ENCODE measurements at places on chromosomes 5 and 9.

- DNase-seq = no peak
Observed at GRCh38 chr5:9699681-9700080, 69.5 kb upstream of the TAS2R1 start.

DNA sequence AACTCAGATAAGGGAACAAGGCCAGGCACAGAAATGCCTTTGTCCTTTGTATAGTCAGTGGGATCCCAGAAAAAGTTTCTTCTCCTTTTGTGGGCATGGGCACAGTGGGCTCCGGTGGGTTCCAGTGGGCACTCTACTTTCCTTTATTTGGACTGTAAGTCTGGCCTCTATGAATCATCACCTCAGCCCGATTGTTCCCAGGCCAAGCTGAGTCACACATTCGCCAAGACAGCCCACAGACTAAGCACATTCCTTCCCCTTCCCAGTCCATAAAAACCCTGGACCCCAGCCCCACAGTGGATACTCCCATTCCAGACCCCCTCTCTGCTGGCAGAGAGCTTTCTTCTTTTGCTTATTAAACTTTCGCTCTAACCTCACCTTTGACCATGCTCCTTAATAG is 165.0 kb downstream of the FBXL17 start:
- no peak for DNase-seq

DNA sequence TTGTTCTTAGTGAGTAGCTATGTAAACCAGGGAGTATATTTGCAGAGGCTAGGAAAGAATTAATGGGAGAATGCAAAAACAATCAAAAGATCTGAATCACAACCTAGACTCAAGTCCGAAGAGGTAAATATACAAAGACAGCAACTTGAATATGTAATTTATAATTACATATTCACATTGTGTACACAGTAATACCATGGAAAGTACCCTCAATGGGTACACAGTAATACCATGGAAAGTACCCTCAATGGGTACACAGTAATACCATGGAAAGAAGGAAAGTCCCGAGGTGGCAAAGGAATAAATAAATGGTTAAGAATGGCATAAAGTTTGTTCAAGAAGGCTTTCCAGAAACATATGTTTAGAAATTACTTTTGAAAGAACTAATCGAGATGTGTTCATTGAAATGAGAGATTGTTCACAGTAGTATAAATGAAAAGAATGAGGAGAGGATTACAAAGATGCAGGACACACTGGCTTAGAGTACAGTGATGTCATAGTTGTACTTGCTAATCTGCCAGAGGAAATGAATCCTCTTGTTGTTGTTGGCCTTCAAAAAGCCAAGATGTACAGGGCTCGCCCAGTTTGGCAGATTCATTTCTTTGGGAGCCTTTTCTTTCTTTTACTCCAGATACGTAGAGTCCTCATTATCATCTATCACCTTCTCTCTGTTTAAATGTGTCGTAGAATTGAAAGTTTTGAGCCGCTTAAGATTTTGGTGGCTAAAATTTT is 116.0 kb downstream of the UNC13B start:
- DNase-seq = no peak

- DNase-seq = no peak
Observed at GRCh38 chr5:138955013-138955660, 80.0 kb upstream of the LRRTM2 start.

DNA sequence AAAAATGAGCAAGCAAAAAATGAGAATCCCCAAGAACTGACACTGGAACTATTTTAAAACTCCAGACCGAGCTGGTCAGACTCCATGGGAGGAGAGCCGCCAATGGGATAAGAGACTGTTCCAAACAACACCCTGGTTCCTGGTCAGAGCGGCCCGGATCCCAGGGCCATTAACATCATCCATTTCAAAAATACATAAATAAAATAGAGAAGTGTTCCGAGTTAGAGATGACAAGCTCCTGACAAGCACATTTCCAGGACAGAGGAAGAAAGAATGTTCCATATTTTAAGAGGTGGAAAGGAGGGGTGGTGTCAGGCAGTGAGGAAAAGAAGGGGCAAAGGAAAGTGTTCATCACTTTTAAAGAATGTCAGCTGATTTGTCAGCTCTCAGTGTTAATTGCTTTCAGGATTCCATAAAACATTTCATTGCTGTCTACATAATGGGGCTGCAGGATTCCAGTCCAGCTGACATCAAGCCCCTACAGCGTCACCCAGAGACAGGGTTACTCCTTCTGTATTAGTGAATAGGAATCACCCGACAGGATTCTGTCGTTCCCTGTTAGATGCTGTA is 202.5 kb upstream of the TRIM32 start:
- DNase-seq = no peak

GRCh38 chr9:34961574-34962490 is 3.7 kb downstream of the PHF24 start:
- no peak for DNase-seq

DNA sequence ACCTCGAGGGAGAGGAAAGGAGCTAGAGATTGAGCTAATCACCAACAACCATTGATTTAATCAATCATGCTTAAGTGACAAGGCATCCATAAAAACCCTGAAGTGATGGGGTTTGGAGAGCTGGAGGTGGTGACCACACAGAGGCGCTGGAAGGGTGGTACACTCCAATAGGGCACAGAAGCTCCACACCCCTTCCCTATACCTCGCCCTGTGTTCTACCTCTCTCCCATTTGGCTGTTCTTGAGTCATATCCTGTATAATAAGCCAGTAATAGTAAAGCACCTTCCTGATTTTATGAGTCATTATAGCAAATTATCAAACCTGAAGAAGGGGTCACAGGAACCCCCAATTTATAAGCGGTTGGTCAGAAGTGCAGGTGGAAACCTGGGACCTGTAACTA is 18.3 kb downstream of the ACTL7B start:
- no peak for DNase-seq

DNA sequence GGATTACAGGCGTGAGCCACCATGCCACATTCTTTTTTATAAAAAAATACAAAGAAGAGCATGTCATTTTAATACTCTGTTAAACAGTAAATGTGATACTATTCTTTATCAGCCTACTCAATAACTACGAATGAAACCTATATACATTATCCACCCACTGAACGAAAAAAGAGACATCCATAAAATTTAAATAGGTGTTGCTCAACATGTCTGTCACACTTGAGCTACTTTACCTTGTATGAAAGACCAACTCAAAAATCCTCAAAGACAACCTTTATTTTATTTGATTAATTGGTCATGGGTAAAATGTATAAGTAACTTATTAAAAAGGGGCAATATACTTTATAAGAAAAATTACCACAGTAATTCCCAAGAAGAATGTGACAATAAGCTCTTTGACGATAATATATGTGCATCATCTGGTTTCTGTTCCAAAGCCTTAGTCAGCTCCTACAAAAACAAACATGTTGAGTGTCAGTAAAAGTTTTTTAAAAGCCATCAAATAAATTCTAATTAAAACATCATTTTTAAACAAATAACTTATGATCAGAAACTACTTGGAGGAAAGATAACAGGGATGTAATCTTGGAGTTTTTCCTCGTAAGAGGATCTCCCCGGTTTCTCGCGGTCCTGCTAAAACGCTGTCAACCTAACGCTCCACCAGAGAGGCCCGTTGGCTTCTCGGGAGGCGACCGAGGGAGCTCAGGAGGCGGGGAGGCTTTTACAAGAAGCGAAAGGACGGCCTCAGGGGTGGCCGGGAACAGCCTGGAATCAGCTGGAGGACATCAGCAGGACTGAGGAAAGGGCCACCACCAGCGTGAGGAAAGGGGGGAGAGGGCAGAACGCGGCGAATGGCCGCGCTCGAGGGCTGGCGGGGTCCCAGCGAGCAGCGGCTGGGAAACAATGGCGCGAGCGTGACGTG is 13.5 kb upstream of the ANKRD18B start:
- DNase-seq = peak; percentile 91

DNA sequence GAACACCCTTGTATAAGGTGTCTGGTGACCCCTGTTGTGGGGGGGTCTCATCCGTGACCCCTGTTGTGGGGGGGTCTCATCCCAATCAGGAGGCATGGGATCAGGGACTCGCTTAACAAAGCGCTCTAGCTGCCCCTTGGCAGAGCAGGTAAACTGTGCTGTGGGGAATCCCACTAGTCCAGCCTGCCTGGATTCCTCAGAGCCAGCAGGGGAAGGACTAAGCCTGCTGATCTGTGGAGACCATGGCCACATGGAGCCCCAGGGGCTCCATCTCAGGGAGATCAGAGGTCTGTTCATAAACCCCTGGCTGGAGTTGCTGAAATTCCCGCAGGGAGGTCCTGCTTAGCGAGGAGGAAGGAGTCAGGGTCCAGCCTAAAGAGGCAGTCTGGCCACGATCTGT is 45.8 kb upstream of the TXNDC8 start:
- no peak for DNase-seq

GRCh38 chr5:37715361-37715760 is 124.5 kb downstream of the GDNF start:
- no peak for DNase-seq

- DNase-seq = peak; percentile 26
Observed at GRCh38 chr5:145826895-145827674, 8.1 kb downstream of the PRELID2 start.

GRCh38 chr5:1654786-1655495 is 131.2 kb upstream of the LPCAT1 start:
- no peak for DNase-seq

GRCh38 chr9:17484906-17485305 is 94.0 kb upstream of the SH3GL2 start:
- DNase-seq = no peak

Data from esophagus muscularis mucosa (tissue), 4 donors.